ENCODE measurements at places on chromosomes 2 and 18. TPM values are rescaled to one million over a fixed set of nuclear protein-coding genes. Genes with fewer than 3 reads are reported as not detected.

DPYSL5 gene
- not detected for polyA plus RNA-seq

BCL2 gene
- polyA plus RNA-seq: 1.3 TPM

YWHAQ gene
- 163 TPM for polyA plus RNA-seq

PMAIP1 gene
- polyA plus RNA-seq: 14.4 TPM

MDH1B gene
- polyA plus RNA-seq: 0.31 TPM

C2orf66 gene
- polyA plus RNA-seq: 0.16 TPM

CCBE1 gene
- polyA plus RNA-seq: 0.34 TPM

IL36A gene
- polyA plus RNA-seq: 394 TPM

TWIST2 gene
- 1.8 TPM for polyA plus RNA-seq

CTNNA2 gene
- 0.02 TPM for polyA plus RNA-seq

HAAO gene
- 6.9 TPM for polyA plus RNA-seq

SELENOI gene
- 3.9 TPM for polyA plus RNA-seq

MOB4 gene
- 33.2 TPM for polyA plus RNA-seq

ATG16L1 gene
- 5.9 TPM for polyA plus RNA-seq

AFF3 gene
- 1.0 TPM for polyA plus RNA-seq

TUBA3D gene
- 0.29 TPM for polyA plus RNA-seq

C1GALT1C1L gene
- 0.26 TPM for polyA plus RNA-seq

MOCOS gene
- 1.2 TPM for polyA plus RNA-seq
